ENCODE measurements at places on chromosomes 2 and 18.

GRCh38 chr2:168766600-168766999, 35.8 kb upstream of the NOSTRIN start:
- DNase-seq, result no peak

GRCh38 chr2:24474053-24474452, 17.0 kb upstream of the NCOA1 start:
- no peak for DNase-seq

GRCh38 chr2:191521608-191522208, 156.2 kb upstream of the NABP1 start:
- peak; percentile 63 for DNase-seq

DNA sequence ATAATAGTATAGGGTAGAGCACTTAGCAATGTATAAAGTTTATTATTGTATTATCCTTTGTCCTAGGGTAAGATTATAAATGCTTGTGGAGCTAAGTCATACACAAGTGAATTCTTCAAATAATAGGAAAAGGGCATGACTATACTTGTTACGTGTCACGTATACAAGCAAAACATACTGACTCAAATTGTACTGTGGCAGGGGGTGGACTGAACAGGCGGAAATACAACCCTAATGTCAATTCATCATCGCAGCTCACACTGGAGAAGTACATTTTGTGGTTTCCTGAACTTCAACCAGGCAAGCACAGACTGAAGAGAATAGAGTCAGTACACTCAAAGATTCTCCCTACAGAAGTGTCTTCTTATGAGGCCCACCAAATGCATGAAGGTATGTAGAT, 201.0 kb downstream of the MBD2 start:
- peak; percentile 11 for DNase-seq

- no peak for DNase-seq
These were observed 16.4 kb downstream of the GPR45 start for GRCh38 chr2:105257981-105258380.

- DNase-seq, result no peak
These were observed 543.9 kb upstream of the LINC00305 start for GRCh38 chr18:64692826-64693225.

GRCh38 chr18:64416990-64417389, 268.1 kb upstream of the LINC00305 start:
- DNase-seq, result no peak

- DNase-seq, result no peak
These were observed 152.9 kb downstream of the SMAD7 start for GRCh38 chr18:48797841-48798255.

GRCh38 chr2:71451705-71452104, 1.7 kb upstream of the DYSF start:
- no peak for DNase-seq

DNA sequence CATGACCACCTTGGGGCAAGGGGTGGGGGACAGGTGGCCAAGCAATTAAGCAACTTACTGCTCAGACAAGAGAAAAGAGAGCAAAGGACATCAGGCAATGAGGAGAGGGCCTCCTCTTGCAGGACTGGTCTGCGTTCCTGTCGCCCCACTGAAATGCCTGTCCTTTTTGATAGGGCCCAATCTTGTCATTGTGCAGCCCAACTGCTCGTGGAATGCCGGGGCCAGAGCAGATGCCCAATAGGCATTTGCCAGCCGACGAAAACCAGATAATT, 104.5 kb upstream of the SH3BP4 start:
- no peak for DNase-seq

- no peak for DNase-seq
These were observed 174.1 kb downstream of the ANKRD30B start for GRCh38 chr18:14922031-14922430.

DNA sequence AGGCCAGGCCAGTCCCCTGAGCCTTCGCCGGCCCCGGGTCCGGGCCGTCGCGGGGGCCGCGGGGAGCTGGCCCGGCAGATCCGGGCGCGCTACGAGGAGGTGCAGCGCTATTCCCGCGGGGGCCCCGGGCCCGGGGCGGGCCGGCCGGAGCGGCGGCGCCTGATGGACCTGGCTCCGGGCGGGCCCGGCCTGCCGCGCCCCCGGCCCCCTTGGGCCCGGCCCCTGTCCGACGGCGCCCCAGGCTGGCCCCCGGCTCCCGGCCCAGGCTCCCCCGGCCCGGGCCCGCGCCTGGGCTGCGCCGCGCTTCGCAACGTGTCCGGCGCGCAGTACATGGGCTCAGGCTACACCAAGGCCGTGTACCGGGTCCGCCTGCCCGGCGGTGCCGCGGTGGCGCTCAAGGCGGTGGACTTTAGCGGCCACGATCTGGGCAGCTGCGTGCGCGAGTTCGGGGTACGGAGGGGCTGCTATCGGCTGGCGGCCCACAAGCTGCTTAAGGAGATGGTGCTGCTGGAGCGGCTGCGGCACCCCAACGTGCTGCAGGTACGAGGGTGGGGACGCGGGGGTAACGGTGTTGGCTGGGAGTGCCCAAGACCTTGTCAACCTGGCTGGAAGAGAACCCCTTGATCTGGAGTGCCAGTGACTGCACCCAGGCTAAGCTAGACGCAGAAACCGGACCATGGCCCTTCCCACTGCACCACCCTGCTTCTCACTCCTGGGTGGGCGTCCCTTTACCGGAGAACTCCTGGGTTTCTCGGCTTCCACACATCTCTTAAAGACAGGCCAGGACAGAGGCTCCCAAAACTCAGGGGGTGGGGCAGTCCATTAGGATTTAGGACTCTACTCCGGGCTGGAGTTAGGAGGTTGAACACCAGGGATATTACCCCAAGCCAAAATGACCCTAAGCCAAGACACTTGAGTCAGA, 739 bp downstream of the PKDCC start:
- peak; percentile 48 for DNase-seq

DNA sequence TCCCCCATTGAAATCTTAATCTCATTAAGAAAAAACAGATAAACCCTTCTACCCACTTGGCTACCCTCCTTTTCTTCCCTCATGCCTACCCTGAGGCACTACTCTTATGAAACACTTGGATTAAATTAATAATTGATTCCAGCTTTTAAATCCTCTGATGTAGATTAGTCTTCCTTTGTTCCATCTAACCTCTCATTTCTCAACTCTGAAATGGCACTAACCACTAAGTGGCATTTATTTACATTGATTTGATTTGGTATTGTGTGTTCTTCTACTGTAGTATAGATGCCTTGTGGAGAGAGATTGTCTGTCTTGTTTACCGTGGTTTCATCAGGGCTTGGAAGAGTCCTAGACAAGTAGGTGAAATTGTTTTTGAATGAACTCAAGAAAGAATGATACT, 26.7 kb downstream of the ITGA4 start:
- no peak for DNase-seq

DNA sequence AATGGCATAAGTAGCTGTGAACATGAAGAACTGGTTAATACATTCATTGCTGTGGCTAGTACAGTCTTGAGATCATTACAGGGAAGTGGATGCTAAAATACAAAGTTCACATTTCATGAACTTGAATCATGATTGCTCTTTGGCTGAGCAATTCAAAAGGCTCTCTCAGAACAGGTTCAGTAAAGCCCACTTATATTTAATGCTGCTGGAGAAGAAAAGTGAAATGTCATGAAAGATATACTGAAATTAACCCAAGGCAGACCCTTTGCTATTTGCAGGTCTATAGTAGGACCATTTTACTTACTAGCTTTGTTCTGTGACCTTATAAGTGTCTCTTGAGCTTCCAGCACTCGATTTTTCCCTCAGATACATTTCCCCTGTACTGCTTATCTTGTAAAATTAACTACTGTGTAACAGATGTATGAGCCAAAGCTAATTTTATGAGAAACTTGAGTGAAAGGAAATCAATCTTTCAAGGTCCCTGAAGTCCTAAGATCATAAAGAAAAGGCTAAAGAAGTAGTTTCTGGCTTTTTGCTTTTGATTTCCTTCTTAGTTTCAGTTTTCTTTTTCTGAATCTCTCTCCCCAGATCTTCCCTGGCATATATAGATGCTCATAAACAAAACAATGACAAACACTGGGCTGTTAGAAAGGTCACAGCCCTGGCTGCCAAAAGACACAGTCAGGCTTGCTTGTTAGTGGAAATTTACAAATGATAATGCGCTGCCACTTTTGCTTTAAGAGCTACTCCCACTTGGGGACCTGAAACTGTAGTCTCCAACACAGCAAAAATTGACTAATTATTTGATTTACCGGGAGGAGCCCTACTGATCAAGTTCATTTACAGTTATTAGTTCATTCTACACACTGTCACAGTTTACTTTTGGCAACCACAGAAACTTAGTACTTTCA, 132.7 kb upstream of the XPO1 start:
- DNase-seq, result peak; percentile 63

- peak; percentile 14 for DNase-seq
These were observed 112.9 kb upstream of the ATP8B1 start for GRCh38 chr18:57915865-57916582.

DNA sequence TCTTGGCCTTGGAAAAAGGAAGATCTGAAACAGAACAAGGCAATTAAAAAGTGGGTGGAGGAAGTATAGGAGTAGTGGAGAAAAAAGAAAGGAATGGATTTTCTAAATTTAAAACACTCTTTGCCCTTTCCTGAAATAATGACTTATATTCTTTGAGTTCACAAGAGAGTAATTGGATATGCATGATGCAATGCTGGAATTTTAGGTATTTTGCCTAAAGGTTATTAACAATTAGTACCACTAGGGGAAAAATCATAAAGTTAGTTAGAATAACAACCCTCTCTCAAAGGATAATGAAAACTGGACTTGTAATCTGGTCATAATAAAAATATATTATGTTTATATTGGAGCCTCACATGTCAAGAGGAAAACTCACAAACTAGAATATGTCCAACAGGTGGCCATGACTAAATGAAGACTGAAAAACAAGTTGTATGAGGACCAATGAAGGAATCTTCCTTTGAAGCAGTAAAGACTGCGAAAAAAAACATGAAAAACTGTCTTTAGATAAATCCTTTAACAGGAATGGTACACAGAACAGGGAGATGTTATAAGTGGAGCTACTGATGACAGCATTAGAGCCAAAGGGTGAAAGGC, 281.8 kb downstream of the NCKAP5 start:
- no peak for DNase-seq

DNA sequence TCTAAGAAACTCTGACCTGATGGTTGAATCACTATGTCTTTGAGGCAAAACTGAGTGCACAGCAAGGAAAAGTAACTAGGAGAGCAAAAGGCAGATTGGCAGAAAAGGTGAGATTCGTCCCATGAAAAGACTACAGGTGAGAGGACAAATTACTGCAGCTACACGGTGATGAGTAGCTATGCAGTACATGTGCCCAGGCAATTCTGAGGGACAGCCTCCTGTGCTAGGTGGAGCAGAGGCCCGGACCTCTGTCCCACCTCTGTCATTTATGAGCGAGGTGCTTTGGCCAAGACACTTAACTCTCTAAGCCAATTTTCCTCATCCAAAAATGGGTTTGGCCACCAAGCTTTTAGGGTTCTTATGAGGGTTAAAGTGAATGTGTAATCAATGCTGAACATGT, 59.9 kb downstream of the GRB14 start:
- no peak for DNase-seq

- peak; percentile 23 for DNase-seq
These were observed 11.5 kb upstream of the KYNU start for GRCh38 chr2:142865924-142866323.

GRCh38 chr2:31329081-31329625, 85.4 kb downstream of the XDH start:
- DNase-seq, result no peak

DNA sequence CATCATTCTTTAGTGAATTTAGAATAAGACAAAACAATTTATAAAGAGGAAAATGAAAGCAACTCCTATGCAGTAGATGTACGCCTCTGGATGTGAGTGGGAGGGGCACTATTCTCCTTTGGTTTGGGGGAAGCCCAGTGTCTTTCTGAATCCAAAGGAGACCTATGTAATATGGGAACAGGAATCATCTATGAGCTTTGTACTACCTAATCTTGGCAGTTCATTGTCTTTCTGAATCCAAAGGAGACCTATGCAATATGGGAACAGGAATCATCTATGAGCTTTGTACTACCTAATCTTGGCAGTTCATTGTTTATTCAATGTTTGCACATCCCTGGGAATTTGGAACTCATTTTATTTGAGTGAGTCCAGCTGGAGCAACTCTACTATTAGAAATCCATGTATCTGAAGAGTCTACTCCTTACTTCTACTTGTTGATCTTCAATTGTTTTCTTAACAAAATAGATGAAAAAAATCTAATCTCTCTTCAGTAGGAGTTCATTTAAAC, 401.1 kb upstream of the LRATD1 start:
- DNase-seq, result no peak

GRCh38 chr2:25165992-25166875, 2.1 kb downstream of the POMC start:
- DNase-seq, result peak; percentile 38

- DNase-seq, result no peak
These were observed 482.4 kb upstream of the GCFC2 start for GRCh38 chr2:76193089-76193488.

DNA sequence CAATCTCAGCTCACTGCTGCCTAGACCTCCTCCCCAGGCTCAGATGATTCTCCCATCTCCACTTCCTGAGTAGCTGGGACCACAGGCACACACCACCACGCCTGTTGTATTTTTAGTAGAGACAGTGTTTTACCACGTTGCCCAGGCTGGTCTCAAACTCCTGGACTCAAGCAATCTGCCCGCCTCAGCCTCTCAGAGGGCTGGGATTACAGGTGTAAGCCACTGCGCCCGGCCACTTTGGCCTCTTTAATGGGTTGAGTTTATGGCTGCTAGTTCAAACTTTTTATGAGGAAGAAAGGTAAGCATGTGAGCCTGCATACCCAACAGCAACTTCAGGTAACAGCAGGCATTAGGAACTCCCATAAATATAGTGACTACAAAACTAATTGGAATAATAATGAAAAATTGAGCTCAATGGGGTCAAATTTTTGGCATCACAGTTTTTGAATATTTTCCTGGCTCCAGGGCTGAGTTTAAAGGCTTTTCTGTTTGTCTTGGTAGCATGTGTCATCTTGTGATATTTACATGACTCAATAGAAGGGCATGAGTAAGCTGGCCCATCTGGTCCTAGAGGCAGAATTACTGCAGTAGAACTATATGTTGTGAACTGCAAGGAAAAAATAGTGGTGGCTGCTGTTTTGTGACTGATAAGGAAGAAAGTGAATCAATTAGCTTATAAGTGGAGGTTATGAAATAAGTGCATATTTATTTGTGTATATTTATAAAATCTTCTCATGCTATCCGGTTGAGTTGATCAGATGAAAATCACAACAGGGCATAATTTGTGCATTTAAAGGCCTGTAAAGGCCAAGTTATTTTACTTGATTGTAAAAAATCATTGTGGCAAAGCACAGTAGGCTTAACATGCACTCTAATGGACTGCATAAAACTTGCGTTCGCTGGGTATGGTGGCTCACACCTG, 24.8 kb downstream of the GALM start:
- DNase-seq, result peak; percentile 77

- DNase-seq, result no peak
These were observed 23.6 kb downstream of the SLC66A2 start for GRCh38 chr18:79927607-79928562.

- no peak for DNase-seq
These were observed 18.1 kb upstream of the GCFC2 start for GRCh38 chr2:75728614-75729419.
